Cardiac muscle cell (in vitro differentiated cells and primary cell): ENCODE measurements at places on chromosomes 12 and 14.

- peak; percentile 95 for DNase-seq
These were observed 32.7 kb downstream of the DYRK2 start for GRCh38 chr12:67681105-67681778.

GRCh38 chr14:20603813-20604690, 12.9 kb upstream of the RNASE12 start:
- no peak for DNase-seq

GRCh38 chr14:94451826-94452225, 774 bp downstream of the SERPINA11 start:
- DNase-seq, result no peak

DNA sequence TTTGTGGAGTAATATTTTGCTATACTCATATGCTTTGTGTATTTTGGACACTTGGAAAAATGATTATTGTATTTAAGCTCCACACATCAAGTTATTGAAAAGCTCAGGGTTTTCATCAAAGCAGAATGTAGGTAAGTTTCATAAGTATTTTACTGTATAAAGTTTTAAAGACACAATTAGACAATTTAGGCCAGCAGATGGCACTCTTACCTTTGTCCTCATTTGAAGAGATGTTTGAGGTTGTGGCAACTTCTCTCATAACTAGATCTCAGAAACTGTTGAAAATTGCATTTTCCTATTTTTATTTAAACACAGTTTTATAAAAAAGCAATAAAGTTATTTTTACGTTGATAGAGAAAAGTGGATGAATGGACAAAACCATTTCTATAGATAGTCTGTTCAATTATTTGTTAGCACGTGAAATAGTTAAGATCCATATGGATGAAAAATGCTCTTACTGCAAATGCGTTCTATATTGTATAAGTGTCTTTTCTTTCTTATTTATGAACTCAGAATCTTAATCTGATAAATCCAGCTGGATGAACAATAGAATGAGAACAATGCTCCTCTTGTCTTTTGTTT, 300.0 kb downstream of the AEBP2 start:
- DNase-seq, result peak; percentile 63

- DNase-seq, result no peak
These were observed 1.6 kb downstream of the ATP6V1D start for GRCh38 chr14:67357969-67358354.

DNA sequence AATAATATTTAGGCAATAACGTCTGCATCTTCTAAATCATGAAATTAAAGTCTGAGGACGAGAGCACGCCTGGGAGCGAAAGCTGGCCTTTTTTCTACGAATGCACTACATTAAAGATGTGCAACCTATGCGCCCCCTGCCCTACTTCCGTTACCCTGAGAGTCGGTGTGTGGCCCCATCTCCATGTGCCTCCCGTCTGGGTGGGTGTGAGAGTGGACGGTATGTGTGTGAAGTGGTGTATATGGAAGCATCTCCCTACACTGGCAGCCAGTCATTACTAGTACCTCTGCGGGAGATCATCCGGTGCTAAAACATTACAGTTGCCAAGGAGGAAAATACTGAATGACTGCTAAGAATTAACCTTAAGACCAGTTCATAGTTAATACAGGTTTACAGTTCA, 19.3 kb downstream of the CKB start:
- DNase-seq, result no peak

- no peak for DNase-seq
These were observed 60.2 kb downstream of the ANO2 start for GRCh38 chr12:5884866-5885265.

GRCh38 chr12:16349131-16349460, 1.7 kb downstream of the MGST1 start:
- DNase-seq, result peak; percentile 96

GRCh38 chr12:101696251-101697196, 916 bp upstream of the CHPT1 start:
- DNase-seq, result peak; percentile 12

GRCh38 chr12:65608319-65608916, 215.9 kb upstream of the HMGA2 start:
- no peak for DNase-seq

GRCh38 chr12:132772606-132773005, 11.0 kb upstream of the ANKLE2 start:
- no peak for DNase-seq

DNA sequence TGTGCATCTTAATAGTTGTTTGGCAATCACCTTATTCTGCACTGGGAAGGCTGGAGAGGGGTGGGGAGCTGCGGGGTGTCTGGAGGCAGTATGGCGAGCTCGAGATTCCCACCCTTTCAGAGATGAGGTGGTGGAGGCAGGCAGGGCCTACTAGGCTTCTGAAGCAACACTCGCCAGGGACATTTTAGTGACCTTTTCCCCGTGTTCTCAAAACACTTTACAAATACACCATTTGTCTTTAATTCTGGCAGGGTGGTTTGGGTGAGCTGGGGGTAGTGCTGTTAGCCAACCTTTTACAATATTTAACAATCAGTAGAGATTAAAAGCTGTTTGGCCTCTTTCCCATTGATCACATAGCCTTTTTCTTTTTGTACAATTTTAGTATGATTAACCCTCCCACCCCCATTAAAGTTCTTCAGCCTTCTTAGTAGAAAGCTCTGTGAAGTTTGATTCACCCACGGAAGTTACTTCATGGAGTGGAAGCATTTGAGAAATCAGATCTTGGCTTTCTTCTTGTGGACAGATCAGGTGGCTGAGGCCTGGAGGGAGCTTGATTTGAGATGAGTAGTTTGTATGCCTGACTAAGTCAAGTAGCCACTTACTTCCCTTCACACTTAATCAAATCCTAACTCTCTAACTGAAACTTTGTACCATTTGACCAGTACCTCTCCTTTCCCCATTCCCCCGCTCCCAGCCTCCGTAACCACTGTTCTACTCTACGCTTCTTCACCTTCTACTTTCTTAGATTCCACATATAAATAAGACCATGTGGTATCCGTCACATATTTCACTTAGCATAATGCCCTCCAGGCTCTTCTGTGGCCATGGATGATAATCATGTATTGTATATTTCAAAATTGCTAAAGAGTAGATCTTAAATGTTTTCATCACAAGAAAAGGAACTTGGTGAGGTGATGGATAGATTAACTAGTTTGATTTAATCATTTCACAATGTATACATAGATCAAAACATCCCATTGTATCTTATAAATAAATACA, 41.0 kb downstream of the TRAF3 start:
- no peak for DNase-seq

GRCh38 chr12:9039397-9039977, 50.1 kb downstream of the KLRG1 start:
- DNase-seq, result peak; percentile 58

- DNase-seq, result no peak
These were observed 45.4 kb downstream of the PHLDA1 start for GRCh38 chr12:75986001-75986746.

DNA sequence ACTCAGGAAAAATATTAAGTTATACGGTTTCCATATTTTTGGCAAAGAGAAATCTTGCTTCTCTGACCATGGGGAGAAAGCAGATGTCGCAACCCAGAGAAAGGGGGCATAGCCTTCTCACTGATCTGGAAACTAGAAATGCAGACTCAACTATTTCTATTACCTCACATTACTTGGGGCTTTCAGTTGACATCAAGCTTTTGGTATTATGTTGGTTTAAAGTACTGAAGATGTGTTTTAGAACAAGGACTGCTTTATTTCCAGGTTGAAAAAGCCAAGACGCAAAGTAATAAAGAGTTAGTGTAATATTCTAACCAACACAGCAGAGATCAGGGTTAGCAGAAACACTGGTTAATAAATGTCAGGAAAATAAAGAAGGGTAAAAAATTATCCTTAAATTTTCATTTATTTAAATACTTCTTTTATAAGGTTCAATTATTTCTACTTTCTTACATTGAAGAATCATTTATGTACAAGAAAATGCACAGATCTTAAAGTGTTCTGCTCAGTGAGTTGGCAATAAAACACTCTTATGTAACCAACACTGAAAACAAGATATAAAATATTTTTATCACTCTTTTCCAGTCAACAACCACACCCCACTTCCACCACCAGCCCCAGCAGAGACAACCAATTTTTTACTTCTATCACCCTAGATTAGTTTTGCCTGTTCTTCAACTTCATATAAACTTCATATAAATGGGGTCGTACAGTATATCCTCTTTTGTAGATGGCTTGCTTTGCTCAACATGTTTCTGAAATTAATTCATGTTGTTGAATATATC, 26.0 kb downstream of the DCP1B start:
- peak; percentile 46 for DNase-seq

GRCh38 chr12:5173511-5174011, 129.9 kb downstream of the KCNA5 start:
- no peak for DNase-seq

DNA sequence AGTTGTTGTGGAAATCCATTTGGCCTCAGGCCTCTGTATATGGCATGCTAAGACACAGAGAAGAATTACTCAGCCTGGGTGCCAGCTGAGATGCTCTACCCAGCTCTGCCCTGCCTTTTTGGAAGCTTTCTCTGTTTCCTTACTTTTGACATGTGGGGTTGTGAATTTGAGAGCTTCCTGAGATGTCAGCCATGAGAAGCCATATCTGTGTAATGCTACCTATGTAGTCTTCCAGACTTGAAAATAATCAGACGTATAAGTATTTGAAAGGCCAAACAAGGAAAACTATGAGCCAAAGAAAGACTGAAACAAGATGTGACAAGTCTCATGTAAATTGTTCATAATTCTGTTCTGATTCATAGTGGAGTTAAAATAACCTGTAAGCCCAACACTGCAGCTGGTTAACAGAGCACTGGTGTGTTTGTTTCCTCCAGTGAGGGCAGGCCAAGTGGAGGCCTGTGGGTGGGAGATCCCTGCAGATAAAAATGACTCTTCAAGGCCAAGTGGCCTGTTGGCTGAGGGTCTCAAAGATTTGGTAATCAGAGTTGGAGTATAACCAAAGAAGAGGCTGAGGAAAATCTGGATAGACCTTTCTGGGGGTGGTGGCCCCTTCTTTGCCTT, 94.0 kb downstream of the TMX1 start:
- no peak for DNase-seq

GRCh38 chr14:100302616-100303015, 3.6 kb downstream of the SLC25A29 start:
- no peak for DNase-seq

- DNase-seq, result no peak
These were observed 19.9 kb downstream of the CALM1 start for GRCh38 chr14:90416720-90417119.

- peak; percentile 79 for DNase-seq
These were observed 389.0 kb upstream of the RPL10L start for GRCh38 chr14:47040550-47040949.

GRCh38 chr12:54154681-54155186, 34.1 kb downstream of the SMUG1 start:
- DNase-seq, result no peak
